ENCODE measurements at places on chromosomes 6 and 20. TPM values are rescaled to one million over a fixed set of nuclear protein-coding genes. Genes with fewer than 3 reads are reported as not detected.

RIMS4 gene
- 0.07 TPM for polyA plus RNA-seq

BAG2 gene
- polyA plus RNA-seq: 1.5 TPM

MLIP gene
- 0.84 TPM for polyA plus RNA-seq

FABP7 gene
- polyA plus RNA-seq: not detected

RHAG gene
- not detected for polyA plus RNA-seq
